ENCODE measurements at places on chromosomes 6 and 20. TPM values are rescaled to one million over a fixed set of nuclear protein-coding genes. Genes with fewer than 3 reads are reported as not detected.

The TPD52L2 gene
- 179 TPM for polyA plus RNA-seq

The ZNF322 gene
- polyA plus RNA-seq: 7.8 TPM

DNA sequence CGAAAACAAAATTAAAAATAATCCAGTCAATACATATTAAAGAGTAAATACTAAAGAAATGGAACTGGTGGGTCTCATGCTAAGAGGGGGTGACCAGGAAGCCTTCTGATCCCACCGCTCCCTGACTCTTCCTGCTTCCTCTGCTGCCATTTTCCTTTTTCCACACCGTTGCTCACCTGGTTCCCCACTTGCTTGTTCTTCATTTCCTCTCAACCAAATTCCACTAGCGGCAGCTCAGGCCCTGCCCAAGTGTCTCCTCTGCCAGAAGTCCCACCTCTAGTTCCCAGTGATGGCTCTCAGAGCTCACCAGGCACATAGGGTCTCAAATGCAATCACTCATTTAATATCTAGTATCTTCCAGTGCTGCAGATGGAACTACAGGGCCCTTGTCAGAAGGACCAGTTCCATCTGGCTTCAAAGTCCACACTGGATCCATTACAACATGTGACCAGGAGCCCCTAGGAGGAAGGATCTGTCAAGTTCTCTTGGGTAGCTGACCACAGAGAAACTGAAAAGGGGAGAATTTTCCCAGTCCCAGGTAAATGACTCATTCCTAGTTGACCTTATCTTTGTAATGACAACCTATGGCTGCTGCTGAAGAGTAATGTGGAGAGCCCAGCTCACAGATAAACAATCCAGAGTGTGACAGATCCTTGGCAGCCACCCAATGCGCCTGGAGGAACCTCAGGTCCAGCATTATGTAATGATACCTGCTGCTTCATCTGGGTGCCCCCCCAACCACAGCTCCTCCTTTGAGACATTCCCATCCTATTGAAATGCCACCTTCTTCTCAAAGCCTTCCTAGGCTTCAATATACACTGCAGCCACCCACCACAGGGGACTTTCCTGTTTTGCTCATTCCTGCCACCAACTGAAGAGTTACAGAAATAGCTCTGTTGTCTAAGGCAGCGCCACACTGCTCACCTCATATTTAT is 38.2 kb downstream of the ELMO2 start:
- no peak for DNase-seq

- no peak for DNase-seq
Observed at GRCh38 chr6:27238010-27238983, 9.2 kb upstream of the PRSS16 start.

- DNase-seq: no peak
Observed at GRCh38 chr6:12719017-12719416, 2.5 kb downstream of the PHACTR1 start.

- DNase-seq: no peak
Observed at GRCh38 chr20:38755324-38755910, 7.2 kb downstream of the ACTR5 start.

DNA sequence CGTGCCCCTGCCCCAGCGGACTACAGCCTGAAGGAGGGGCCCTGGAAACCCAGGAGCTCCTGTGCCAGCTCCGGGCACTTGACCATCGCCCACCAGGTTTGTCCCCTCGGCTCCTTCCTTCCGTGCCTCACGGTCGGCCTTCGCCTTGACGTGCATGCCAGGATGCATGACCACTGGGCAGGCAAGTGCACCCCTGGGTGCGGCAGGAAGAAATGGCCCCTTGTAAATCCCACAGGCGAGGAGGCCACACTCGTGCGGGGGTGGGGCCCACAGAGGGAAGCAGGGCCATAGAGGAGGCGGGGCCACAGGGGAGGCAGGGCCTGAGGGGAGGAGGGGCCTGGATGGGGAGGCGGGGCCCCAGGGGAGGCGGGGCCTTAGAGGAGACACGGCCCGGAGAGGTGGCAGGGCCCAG is 81.7 kb downstream of the YTHDF1 start:
- DNase-seq: peak; percentile 15

DNA sequence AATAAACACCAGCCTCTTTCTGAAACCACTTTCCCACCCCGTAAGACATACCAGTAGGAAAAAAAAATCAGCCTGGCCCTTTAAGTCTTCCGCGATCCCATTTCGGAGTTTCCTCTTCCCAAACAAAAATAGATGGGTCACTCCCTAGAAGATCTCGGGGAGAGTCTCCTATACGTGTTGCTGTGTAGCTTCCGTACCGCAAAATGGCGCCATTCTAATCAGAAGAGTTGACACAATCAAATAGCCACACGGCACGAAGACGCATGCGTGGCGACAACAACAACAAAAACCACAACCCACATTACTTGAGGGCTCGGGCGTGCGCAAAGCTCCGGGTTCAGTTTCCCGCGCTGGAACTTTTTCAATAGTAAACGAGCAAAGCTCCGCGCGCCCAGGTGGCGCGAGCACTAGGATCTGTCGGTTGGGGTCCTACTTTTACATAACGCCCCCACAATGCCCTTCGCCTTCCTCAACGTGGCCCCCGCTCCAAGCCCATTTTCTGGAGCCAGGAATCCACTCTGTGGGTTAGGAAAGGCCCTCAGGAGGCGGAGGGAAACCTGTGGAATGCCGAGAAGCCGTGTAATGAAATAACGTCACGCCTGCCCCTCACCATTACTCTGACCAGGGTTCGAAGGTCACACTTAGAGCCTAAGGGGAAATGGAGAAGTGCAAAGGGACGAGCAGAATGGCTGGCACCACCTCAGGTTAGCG is at the start of gene GPANK1:
GPANK1 (minus strand) TSS at position 208 of the 711 bp plus-strand sequence. CDS start 519 bp downstream, outside the sequence.
- peak; percentile 92 for DNase-seq

DNA sequence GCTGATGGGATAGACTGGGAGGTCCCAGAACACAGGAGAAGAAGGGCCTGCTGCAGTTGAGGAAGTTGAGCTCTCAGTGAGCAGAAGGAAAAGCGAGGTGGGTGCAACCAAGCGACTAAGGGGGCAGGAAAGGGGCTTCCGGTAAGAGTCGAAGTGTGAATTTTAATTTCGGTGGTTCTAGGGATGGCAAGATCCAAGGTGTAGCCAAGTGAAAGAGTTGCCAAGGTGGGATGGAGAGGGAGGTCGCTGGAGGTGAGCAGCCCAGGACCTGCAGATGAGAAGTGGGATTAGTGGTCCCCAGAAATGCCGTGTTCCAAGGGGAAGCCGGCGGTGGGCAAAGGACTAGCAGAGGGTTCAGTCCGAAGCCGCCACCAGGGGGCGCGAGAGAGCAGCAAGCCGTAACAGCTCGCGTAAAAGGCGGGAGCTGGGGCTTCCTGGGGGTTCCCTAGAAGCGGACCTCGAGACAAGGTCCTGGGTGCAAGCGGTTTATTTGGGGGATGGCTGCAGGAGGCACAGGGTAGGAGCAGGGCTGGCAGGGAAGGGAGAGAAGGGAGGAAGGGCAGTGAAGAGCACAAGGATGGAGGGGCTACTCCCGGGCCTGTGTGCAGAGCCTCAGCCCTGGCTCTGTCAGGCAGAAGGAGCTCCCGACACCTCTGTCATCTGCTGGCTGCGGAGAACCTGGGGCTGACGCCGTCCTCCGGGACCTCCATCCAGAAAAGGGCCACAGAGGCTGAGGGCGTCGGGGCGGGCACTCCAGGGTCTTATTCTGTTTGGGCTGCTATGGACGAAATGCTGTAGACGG is 103.6 kb downstream of the PAX1 start:
- DNase-seq: peak; percentile 58
